NCI-H2081 (cell line): ENCODE measurements at places on chromosomes 1 and 21.

DNA sequence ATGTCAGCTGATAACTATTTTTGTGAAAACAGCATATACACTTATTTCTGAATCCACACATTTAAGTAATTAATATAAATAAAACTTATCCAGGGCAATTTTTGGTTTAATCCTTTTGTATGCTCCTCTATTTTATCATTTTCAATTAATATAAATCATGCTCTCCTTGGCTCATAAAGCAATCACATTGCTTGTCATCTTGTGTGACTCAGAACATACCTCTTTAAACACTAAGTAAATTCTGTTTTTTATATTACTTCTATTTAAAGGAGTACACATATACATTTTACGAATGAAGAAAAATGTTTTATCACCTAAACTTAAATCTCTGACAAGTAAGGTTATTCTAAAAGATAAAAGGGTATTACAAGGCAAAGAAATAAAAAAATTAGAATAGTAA lies 175.3 kb downstream of the USH2A start:
- DNase-seq, result no peak

DNA sequence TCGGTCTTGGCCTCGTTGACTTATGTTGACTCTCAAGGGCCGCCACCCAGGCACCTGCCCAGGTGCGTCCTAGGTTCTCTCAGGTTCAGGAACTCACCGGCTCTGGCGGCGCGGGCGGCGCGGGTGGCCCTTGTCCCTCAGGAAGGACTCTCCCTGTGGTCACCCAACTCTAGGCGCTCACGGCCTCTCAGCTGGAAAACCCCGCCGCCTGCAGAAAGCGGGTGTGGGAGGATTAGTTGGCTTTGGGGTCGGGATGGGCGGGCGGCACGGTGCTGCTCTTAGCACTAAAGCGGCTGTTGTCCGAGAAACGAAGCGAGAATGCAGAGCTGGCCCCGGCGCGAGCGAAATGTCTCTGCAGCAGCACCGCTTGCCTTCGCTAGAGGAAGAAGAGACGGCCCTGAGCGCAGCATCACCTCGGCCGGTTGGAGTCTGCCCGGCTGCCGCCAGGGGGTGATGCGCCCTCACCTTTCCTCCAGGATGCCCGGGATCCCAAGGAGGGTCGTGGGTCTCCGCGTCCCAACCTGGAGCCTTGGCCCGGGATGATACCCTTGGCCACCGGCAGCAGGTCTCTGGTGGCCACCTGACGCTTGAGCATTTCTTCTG lies 8.1 kb upstream of the TADA1 start:
- DNase-seq, result no peak

- no peak for DNase-seq
These were observed 50.2 kb downstream of the KCNN3 start for GRCh38 chr1:154819628-154820590.

- DNase-seq, result no peak
These were observed 66.5 kb upstream of the RAB3GAP2 start for GRCh38 chr1:220338759-220339158.

DNA sequence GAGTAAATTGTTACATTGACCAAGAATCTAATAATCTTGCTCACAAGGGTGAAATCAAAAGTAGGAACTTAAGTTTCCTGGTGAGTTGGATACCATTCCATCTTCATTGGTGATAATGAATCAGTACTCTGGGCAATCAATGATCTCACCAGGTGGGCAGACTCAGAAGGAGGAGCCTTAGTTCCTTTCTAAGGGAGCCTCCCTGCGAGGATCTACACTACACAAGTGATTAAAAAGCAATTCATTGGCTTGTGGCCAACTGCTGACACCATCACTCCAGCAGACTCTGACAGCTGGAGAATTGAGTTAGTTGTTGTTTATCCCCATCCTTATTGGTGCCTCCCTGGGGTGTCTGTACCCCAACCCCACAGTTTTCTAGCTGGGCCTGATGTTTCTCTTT lies 84.1 kb upstream of the VANGL1 start:
- no peak for DNase-seq

GRCh38 chr1:110620686-110621085 lies 14.5 kb upstream of the KCNA2 start:
- DNase-seq, result no peak

DNA sequence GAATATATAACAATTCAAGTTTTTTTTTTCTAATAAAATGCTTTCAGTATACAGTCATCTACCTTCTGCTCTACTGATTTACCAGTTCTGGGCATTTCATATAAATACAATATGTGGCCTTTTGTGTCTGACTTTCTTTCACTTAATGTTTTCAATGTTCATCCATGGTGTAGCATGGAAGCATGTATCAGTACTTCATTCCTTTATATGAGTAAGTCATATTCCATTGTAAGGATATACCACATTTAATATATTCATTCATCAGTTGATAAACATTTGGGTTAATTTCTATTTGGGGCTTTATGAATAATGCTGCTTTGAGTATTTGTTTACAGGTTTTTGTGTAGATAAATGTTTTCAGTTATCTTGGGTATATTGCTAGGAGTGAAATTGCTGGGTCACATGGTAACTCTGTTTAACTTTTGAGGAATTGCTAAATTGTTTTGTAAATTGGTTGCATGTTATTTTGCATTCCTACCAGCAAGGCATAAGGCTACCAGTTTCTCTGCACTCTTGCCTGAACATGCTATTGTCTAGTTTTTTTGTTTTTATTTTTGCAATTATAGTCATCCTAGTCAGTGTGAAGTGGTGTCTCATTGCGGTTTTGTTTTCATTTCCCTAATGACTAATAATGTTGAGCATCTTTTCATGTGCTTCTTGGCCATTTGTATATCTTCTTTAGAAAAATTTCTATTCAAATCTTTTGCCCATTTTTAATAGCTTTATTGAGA lies 206.1 kb downstream of the TM2D1 start:
- no peak for DNase-seq

- DNase-seq, result peak; percentile 57
These were observed 189.7 kb downstream of the SEC16B start for GRCh38 chr1:177780096-177780700.

DNA sequence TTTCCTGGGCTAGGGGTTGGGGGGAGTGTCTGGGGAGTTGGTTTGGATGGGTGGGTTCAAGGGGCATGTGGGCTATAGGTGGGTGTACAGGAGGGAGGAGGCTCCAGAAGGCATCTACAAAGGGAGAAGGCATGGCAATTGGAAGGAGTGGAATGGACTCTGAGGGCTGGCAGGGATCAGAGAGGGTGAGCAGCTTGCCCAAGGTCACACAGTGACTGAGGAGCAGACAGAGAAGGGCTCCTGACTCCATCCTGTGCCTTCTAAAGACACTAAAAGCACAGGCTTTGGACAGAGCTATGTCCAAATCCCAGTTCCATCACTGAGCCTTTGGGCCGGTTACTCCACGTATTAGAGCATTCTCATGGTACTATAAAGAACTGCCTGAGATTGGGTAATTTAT lies 151.8 kb downstream of the PTPRU start:
- no peak for DNase-seq

- DNase-seq, result no peak
These were observed 157.7 kb downstream of the PIK3R3 start for GRCh38 chr1:45974541-45975269.

- DNase-seq, result peak; percentile 31
These were observed 3.8 kb downstream of the LCA5L start for GRCh38 chr21:39441502-39442475.

GRCh38 chr1:36440646-36441045 lies 9.6 kb downstream of the OSCP1 start:
- no peak for DNase-seq

DNA sequence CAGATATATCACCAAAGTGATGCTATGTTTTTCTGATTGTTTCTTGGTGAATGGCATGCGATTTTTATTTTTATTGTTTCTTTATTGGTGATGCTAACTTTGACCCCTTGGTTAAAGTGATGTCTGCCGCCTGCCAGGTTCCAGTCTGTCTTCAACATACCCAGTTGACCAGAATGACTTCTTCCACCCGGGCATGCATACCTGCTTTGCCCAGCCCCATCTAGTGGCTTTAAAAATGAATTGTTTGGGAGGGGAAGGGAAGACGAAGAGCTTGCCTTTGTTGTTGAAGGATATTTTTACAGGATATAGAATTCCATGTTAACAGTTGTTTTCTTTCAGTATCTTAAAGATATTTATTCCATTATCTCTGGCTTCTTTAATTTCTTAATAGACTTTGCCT lies 65.1 kb downstream of the ATG4C start:
- DNase-seq, result no peak

DNA sequence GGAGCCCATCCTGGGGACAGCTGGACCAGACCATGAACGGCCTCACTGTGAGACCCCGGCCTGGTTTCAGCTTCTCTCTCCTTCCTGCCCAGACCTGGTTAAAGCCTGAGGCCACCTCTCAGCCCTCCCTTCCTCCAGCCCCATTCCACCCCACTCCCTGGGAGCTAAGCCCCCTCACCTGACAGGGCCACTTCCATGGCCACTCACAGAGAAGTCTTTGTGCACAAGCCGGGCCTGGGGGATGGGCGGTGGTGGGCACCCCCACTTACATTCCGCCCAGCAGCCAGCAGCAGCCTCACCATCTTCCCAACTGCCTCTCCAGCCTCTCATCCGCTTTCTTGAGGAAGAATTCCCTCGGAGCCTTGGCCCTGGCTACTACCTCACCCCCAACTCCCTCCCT lies 40.4 kb downstream of the RHBG start:
- DNase-seq, result no peak

DNA sequence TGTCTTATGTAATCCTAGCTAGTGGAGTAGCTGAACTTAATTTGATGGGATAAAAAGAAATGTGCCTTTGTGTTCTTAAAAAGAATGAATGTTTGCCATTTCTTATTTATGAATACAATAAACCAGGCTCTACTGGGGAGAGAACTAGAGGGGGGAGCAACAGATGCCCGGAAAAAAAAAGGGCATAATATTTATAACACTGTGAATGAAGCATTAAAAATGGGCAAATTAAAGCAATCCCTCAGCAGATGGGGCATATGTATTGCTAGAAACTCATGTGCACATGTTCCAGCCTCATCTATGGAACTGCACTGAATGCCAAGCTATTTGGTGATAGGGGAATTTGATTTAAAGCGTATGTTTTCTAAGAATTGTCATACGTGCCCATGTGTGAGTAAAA lies 42.3 kb upstream of the KCNJ6 start:
- no peak for DNase-seq

- DNase-seq, result no peak
These were observed 82.3 kb downstream of the MRPL37 start for GRCh38 chr1:54282101-54282847.

GRCh38 chr1:60118085-60118484 lies 44.5 kb upstream of the C1orf87 start:
- no peak for DNase-seq

DNA sequence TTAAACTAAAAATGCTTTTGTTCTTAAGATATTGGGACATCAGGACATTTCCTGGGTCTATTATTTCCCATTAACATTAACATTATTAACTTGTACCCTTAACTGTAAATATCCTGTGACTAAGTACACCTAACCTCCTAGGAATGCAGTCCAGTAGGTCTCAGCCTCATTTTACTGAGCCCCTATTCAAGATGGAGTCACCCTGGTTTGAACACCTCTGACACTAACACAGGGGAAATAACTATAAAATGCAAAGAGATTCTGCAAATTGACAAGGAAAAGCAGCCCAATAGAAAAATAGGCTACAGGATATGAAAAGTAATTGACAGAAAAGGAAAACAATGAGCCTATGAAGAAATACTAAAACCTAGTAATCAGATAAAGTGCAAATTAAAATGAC lies 11.6 kb upstream of the NCMAP start:
- DNase-seq, result no peak

DNA sequence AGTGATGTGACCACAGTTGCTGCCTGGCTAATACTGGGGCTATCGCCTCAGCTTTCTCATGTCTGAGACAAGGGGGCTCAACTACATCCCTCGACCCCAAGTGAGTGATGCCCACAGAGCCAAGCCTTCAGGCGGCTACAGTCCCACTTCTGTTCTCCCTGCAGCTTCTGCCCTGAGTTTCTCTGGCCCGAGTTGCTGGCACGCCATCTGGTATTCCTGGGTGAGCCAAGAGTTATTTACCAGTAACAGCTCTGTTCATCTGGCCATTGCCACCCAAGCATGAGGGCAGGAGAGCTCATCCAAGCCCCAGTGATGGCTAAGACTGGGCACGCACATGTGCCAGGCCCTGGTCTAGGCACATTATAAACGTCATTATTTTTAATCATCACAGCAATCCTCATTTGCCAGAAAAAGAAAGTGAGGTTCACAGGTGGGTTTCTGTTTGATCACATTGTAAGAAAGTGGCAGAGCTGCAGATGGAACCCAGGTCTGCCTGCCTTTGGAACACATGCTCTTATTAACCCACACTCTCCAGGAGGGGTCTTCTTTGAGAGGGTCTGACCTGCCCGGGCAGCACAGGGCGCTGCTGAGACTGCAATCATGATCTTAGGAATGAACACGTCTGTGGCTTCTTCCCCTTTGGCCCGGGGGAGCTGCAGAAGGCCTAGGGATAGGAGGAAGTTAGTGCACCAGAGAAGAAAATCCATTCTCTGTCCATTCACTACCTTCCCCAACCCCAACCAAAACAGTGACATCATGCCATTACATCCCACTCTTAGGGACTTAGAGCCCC lies 27.5 kb downstream of the KCND3 start:
- DNase-seq, result no peak
